Activated CD4-positive, alpha-beta T cell treated with anti-CD3 and anti-CD28 coated beads, Interleukin-2, Interleukin-4, amounts not matched to agents 100 ng/mL and 50 ng/mL, durations not matched to agents 16 hours and 8 hours (primary cell): ENCODE measurements at places on chromosomes 3 and 15.
A peak's percentile ranks its signal among the peaks of the same experiment; 100 is the strongest.

DNA sequence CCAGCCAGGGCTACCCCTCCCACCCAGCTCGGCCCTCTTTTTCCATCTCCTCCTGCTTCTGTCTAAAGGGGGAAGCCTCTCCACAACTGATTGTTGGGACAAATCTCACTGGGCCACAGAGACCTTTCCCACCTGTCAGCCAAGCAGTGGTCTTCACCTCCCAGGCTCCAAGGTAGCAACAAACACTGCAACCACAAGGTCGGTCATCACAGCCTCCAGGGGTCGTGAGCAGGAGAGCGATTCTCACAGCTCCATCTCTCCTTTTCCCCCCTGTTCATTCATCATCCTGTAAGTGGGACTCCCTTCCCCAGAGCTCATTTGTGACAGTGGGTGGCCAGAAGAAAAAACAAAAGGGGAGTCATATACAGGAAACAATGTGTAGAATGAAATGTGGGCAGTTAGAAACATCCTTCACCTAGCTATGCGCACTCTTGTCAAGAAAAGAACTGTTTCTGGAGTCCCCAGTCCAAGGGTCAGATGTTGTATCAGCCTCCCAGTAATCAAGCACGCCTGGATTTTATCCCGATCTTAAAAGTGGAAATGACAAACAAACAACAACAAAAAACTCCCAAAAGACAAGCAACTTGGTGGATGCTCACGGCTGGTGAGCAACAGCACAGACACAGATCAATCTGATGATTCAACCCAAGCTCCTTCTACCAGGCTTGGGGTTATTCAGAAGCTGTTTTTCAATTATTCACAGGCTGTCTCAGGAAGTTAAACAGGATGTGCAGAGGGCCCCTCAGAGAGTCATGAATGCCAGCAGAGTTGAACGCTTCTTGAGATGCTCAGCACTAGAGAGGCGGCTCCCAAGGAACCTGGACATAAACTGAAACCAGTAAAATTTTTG, 22.4 kb downstream of the LYZL4 start:
- peak; percentile 46 for DNase-seq

DNA sequence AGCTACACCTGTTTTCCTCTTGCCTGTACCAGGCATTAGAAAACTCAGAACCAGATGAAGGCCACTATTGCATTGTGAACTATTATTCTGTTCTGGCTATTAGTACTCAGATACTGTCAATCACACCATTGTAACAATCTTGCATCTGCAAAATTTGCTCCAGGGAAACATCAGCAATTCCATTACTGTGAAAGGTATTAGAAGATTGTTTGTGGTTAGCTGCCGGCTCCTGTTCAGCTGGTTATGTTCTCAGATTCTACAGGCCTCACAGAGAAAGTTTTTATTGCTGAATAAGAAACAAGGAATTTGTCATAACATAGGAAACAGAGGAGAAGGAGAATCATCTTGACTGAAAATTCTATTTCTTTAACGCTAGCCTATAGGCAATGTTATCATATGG, 179.9 kb downstream of the PLOD2 start:
- DNase-seq: no peak

- no peak for DNase-seq
Measured at GRCh38 chr15:47404877-47405276, 312.4 kb upstream of the SEMA6D start.

DNA sequence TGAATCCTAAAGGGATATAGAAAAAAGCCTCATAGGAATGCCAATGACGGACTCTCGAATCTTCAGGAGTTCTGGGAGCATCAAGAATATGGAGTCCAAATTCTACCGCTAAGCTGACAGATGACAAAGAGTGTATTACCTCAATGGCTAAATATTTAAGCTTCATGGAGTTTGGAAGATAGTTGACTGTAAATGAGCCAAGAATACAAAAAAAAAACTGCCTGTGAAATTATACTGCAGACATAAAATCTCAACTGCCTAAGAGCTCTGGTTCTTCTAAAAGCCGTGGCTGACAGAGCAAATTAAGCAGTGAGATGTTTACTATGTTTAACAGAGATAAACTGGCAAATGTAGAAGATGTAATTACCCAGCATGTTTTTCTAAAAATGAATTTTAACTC, 140.0 kb downstream of the GADL1 start:
- no peak for DNase-seq

- peak; percentile 31 for DNase-seq
Measured at GRCh38 chr15:94327356-94327936, 96.1 kb downstream of the MCTP2 start.

DNA sequence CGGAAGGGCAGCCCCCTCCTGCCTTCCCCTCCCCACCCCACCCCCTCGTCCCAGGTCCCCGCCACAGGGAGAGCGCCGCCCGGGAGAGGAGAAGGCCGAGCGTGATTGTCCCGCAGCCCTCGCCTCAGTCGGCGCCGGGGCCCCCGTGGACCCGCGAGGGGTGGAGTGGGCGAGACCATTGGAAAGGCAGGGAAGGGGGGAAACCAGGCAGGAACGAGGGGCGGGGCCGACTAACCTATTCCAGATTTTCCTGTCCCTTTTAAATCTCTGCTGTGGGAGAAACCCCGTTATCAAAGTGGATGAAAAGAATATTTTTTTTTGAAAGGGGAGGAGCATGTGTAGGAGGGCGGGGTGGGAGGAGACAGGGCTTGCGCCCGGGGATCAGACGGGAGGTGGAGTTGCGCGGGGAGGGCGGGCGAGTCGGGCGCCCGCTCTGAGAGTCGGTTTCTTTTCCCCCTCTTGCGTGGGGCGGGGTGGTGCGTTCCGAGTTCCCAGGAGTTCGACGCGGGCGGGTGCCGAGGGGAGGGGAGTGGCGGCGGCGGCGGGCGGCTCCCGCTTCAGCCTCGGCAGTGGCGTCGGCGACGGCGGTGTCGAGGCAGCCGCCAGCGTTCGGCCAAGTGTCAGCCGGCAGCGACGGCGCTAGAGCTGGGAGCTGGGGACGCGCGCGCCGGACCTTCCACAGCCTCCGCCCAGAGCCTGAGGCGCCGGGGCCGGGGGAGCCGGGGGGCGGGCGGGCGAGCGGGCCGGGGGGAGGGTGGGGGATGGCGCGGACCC, at the start of gene NECTIN3:
NECTIN3 (plus strand) TSS at position 560 of the 774 bp plus-strand sequence; CDS start at position 762, 202 bp downstream.
- DNase-seq: peak; percentile 79

- DNase-seq: no peak
Measured at GRCh38 chr15:91966194-91966552, 112.7 kb downstream of the SLCO3A1 start.

GRCh38 chr15:70061696-70062270, 35.9 kb downstream of the TLE3 start:
- no peak for DNase-seq

DNA sequence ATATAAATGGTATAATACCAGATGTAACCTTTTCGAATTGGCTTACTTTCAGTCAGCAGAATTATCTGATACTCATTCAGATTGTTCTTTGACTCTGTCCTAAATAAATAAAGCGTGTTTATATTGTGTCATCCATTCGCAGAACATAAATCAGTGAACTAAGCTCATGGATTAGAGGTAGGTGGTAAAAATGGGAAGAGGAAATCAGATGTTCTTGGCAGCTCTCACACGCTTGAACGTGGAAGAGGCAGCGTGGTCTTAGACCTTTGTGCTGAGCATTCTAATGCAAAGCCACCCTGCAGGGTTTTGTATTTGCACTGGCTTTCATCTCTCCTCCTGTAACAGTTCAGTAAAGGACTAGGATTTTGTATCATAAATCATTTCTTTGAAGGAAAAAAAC, 441.4 kb downstream of the GABRG3 start:
- DNase-seq: no peak

DNA sequence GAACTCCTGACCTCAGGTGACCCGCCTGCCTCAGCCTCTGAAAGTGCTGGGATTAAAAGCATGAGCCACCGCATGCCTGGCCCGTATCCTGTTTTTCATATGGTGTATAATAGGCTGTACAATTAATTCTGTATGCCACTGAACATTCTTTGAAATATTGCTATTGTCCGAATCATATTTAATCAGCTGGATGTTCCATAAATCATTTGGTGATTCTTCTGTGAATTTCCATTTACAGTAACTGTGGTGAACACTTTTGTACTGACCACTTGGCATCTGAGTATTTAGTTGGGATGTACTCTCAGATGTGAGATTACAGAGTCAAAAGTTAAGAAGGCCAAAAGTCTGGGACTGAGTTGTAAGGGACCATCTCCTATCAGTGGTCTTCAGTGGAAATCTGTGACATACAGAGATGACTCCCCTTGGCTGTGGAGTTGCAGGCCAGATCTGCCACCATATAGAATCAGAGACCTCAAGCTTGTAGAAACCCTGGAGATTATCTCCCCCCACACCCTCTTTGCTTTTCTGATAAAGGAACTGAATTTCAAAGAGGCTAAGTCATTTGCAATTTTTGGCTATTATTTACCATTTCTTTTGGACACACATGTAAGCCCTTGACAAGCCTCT, 25.7 kb upstream of the DYNC1LI1 start:
- no peak for DNase-seq

- DNase-seq: no peak
Measured at GRCh38 chr15:81095690-81096365, 38.2 kb upstream of the CFAP161 start.

- DNase-seq: no peak
Measured at GRCh38 chr3:84567796-84568195, 391.0 kb upstream of the CADM2 start.

- DNase-seq: no peak
Measured at GRCh38 chr3:99817047-99817436, 620 bp upstream of the CMSS1 start.

GRCh38 chr3:185677146-185677829, 91.2 kb downstream of the SENP2 start:
- DNase-seq: peak; percentile 45

- no peak for DNase-seq
Measured at GRCh38 chr3:61679026-61679425, 117.7 kb downstream of the PTPRG start.

DNA sequence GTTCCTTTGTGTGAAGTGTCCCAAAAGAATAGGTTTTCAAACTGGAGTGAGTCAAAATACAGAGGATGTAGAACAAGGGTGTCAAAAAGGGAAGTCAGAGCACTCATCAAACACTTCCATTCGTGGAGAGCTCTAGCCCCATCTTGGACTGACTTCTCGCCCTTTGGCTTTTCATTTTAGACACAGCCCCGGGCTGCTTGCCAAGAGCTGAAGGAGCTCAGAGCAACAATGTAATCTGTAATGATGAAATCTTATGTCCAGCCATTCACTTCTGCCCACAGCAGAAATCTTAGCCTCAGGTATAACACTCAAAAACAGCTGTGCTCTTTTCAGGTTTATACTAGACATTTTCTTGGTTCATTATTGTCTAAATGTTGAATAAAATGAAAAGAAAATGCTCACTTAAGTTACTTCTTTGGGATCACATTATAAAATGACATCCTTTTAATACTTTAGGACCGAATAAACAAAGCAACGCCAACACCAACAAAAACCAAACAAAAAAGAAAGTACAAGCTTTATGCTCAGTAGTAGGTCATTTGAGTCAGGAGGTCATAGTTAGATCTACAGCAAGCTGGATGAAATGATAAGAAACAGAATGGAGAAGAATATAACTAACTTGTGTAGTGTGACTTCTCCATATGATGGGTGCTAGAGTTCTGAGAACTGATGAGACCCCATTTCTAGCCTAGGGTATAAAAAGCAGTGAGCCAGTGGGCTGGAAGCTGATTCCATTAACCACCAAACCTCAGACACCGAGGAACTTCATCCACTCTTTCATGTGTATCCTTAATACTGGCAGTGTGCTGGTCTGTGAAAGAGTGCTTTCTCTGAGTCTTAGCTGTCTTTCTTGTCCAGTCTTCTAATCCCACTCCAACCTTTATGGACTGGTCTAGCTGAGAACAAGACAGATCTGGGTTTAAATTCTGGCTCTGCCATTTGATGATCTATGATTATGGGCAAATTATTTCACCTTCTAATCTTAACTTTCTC, 131.8 kb upstream of the SLC7A14 start:
- DNase-seq: no peak
